ENCODE measurements at places on chromosomes 6 and 20.

DNA sequence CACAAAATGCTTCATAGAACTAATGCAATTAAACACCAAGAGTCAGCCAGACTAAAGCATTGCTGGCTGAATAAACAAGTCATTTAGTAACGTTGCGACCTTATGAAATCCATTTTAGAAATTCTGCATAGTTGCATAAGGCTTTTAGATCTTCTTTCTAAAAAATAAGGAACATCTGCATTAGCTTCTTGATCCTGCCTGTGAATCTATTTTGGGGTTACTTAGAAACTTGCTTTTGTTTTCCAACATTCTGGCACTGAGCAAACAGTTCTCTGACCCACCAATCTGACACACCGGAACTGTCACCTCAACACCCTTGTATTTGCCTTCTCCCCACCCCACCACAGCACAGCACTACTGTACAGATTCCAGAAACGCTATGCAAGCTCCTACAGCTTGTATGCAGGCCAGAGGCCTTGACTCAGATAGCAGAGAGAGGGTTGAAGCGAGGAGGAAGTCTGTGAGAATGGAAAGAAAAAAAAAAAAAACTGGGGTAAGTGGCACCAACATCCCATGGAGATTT is 55.0 kb downstream of the KIF13A start:
- DNase-seq = no peak

- DNase-seq = peak; percentile 82
These were observed at the start of gene HMGA1 for GRCh38 chr6:34236443-34237315. HMGA1 (plus strand) TSS chr6:34236873; CDS start chr6:34240781, 3,908 bp downstream.

DNA sequence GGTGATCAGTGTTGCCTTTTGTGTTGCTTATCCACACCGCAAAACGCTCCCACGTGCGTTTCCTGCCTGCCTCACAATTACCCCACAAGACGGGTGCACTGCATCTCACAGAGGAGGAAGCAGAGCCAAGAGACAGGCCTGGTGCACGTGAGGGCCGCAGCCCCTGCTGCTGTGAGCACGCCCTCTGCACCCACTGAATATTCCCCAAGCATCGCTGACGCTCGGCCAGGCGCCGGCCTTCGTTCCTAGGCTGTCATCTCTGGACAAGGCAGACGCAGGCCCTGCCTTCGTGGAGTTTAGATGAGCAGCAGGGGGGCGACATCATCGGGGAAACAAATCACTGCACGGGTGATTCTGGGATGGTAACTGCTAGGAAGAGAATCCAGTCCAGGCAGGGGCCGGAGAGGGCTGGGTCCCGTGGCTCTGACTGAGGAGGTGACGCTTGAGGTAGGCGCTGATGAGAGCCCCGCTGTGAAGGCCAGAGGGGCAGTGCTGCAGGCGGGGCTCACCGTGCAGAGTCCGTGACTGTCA is 162.4 kb upstream of the QKI start:
- no peak for DNase-seq

DNA sequence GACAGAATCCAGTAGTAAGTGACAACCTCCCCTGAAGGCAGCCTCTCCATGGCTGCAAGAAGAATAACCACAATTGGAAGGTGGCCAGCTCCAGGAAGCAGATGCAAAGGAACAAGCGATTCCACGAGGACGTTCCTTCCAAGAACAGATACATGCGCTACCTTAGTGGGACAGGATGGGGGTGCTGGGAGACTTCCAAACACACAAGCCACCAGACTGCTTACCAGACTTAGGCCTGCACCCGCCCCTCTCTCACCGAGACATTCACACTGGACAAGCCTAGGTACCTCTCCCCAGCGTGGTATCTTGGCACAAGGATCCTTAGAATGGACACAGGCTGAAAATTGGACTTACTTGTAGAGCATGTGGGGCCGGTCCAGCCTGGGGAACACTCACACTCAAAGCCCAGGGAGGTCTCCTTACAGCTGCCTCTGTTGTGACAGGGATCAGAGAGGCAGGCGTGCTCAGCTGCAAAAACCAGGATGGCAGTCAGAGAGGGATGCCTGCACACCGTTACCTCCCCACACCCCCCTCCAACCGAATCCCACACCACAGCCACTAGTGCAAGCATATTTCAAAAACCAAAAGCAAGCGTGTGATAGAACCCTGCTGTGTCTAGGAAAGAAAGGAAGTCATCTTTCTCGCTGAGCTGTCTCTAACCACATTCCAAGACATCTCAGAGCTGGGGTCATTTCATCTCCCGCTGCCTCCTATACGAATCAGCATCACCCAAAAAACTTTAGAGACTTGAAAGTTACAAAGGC is 22.4 kb downstream of the JAG1 start:
- no peak for DNase-seq

GRCh38 chr6:87182940-87183339 is 27.6 kb downstream of the ZNF292 start:
- no peak for DNase-seq

GRCh38 chr6:118102401-118102800 is 195.3 kb downstream of the SLC35F1 start:
- DNase-seq = no peak

DNA sequence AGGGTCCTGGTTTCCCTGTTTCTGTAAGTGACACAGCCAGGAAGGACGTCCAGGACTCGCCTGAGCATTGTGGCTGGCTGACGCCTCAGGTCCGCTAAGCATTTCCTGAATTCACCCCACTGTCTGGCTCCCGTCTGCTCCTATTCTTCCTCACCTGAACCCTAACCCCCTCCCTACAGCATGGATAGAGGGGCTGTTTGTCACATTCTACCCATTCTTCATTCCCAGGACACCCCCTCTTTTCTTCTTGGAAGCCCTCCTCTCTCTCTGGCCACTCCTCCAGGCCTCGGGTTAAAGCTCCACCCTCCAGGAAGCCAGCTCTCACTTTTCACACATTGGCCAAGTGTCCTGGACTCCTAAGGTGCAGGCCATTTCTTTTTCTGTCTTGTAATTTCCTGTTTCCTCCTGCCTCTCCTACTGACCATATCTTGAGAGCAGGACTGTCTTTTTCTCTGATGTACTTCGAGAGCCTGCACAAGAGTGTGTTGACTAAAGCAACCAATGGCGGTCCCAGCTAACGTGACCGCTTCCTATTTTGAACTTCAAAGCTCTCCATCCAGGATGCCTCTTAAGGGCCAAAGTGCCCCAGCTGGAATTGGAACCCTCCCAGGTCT is 24.2 kb upstream of the MYMX start:
- no peak for DNase-seq

DNA sequence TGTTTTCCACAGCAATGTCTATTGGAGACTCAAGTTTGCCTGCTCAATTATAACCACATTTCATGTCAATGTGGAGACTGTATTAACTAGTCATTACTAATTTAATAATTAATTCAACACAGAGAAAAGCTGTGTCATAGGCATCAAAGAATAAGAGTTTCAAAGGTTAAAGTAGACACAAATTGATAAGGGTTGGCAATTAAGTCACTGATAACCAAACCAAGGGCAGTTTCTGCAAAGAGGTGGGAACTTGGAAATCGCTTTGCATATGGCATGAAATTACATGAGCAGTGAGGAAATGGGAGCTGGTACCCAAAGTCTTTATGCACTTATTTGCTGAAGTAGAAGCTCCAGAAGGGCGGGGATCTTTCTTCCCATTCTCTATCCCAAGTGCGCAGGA is 34.2 kb downstream of the GCLC start:
- DNase-seq = no peak

DNA sequence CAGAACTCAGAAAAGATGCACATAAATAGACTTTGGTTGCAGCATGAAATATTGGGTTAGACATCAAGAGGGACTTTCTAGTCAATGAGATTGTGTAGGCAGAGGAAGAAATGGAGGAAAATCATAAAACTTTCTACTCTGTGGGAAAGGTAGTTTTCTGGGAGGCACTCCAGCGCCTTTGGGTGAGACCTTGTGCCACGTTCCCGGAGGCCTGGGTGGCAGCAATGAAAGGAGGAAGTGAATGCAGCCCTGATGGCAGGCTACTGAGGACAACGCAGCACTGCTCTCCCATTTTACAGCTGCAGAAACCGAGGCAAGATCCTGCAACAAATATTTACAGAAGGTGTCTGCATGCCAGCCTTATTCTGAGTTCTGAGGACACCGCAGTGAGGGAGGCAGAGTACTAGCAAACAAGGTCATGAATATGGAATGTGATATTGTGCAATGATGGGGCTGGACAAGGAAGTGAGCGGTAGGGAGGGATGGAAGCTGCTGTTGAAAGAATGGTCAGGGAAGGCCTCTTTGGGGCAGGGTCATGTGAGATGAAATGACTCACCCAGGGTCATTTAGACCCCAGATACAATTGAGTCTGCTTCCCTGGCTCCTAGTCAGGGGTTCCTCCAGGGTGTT is 159.1 kb downstream of the TFAP2C start:
- DNase-seq = no peak

DNA sequence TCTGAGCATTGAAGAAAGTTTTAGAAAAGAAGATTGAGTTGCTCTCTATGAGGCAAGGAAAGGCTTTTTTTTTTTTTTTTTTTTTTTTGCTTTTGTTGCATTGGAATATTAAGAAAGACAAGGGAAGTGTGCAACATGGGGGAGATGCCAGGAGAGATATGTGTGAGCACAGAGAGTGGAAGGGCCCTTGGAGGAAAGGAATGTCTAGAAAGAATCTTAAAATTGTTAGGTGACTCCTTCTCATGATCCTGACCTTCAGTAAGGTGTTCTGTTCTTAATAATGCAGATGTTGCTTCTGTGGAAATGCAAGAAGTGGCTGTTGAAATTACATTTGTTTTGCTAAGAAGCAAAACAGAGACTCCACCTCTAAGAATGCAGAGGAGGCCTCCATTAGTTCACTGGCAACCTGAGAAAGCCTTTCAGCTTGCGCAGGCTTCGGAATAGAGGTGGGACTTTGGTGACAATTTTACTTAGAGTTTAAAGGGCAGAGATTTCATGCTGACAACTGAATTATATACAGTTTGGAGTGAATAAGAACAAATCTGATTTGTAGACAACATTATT is 118.0 kb upstream of the ASCC3 start:
- DNase-seq = no peak

DNA sequence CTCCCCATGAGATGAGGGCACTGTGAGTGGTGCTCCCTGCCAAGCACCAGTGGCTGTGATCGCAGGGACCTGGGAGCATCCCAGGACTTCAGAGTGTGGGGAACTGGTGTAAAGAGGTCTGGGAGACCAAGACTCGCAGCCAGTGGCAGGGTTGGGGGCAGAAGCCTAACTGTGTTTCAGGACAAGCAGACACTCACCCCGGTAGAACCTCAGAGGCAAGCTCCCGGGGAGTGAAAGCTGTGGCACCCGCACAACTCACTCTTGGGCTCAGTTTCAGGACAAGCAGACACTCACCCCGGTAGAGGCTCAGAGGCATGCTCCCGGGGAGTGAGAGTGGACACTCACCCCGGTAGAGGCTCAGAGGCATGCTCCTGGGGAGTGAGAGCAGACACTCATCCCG is 112.8 kb downstream of the ASXL1 start:
- no peak for DNase-seq

DNA sequence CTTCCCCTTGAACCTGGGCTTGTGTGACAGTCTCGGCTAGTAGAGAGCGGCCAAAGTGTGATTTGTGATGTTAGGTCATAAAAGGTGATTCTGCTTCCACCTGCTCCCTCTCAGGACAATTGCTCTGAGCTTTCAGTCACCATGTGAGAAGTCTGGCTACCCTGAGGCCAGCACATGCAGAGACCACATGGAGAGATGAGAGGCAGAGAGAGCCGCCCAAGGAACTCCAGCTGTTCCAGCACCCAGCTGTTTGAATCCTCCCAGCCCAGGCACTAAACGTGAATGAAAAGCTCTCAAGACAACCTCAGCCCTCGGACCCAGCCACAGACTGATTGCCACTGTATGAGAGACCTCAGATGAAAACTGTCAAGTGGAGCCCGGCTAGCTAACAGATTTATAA is 143.4 kb upstream of the EEF1E1 start:
- DNase-seq = no peak

- no peak for DNase-seq
These were observed 18.3 kb downstream of the ETV7 start for GRCh38 chr6:36368921-36369865.

DNA sequence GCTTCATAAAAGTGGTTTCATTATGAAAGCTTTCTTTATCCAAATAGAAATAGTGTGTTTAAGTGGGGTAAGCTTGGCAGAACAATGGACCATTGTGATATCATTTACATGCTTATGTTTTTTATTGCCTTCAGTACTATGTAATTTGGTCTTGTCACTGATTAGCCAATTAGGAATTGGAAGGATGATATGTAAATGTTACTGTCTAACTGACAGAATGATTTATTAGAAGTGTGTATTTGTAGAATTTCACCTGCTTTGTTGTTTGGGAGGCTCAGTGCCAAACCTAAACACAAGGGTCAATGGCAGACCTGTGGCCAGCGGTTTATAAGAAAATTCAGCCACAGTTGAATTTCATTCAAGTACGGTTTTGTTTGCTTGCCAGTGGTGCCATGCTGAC is 39.0 kb downstream of the AIG1 start:
- DNase-seq = no peak

DNA sequence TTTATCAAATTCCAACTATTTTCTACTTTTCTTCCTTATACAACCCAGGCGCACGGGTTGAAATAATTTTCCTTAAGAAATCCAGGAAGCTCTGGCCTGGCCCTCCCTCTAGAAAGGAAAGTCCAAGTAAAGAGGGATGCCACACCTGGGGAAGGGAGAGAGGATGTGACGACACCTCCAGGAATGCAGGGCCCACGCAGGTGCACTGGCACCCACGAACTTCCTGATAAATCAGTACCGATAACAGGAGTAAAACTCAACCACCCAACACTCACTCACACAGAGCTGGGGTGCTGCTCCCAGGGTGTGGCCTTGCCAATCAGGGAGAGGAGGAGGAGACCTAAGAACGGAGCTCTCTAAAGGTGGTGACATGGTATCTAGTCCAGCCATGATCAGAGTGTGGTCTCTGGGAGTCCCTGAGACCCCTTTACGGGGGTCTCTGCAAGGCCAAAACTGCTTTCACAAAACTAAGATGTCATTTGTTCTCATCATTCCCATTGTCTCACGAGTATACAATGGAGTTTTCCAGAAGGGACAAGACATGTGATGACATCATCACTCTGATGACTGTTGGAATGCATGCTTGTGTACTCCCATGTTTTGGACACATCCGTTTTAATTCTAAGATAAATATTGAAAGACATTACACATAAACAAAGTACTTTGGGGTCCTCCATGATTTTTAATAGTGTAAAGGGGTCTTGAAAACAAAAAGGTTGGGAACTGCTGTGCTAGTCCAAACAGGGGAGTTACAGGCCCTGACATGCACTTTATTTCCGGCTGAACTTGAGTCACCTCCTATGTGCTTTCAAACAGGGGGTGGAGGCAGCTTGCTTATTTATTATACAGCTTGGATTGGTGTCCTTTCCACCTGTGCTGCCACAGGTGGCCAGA is 2.2 kb upstream of the PARD6B start:
- DNase-seq = no peak

Measured in activated CD4-positive, alpha-beta T cell treated with anti-CD3 and anti-CD28 coated beads for 24 hours (primary cell).